ENCODE measurements at places on chromosomes 7 and 10.

- DNase-seq, result no peak
Measured at GRCh38 chr7:49845626-49846025, 72.2 kb downstream of the VWC2 start.

GRCh38 chr7:132145466-132145865, 430.8 kb downstream of the PLXNA4 start:
- DNase-seq, result no peak

- DNase-seq, result no peak
Measured at GRCh38 chr7:82359426-82359825, 84.2 kb downstream of the CACNA2D1 start.

- DNase-seq, result no peak
Measured at GRCh38 chr10:96681524-96681923, 38.8 kb downstream of the PIK3AP1 start.

GRCh38 chr7:143499743-143500348, 22.2 kb downstream of the TAS2R41 start:
- DNase-seq, result no peak

- DNase-seq, result no peak
Measured at GRCh38 chr10:11527068-11527467, 84.4 kb downstream of the USP6NL start.

GRCh38 chr7:109049366-109049765, 479.7 kb downstream of the DNAJB9 start:
- no peak for DNase-seq

GRCh38 chr7:102320601-102321350, 34.1 kb downstream of the SH2B2 start:
- DNase-seq, result no peak

DNA sequence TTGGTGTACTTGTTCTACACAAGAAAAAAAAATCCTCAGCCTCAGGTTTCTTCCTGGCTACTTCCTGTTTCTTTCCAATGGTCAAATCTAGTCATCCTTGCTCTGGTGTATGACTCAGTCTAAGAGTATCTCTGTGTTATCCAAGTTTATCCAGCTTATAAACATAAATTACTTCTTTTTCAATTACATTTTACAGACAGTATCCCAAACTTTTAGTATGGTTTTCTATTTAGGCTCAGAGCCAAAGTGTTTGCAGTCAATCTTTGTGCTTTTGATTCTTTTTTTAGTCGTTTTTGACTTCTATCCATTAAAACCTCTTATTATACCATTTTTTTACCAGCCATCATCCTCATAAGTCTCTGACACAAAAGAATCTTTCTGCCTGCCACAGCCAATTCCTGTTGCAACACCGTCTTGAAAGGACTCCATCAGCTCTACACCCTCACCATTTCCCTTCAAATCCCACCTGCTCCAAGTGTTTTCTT, 294.6 kb downstream of the PTEN start:
- DNase-seq, result no peak

DNA sequence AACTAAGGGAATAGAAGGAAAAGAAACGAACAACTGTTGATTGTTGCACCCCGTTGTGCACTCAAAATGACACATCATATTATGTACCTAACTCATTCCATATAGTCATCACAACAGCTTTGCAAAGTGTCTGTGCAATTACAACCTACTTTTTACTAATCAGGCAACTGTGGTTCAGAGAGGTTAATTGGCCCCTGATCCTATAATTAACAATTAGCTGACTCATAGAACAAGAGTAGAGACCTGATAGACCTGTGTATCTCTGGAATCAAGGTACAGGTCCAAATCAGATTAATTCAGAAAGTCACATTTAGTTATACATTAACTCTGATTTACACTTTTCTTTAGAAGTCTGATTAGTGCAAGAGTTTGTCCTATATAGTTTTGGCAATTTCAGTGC, 122.5 kb upstream of the CDK13 start:
- DNase-seq, result no peak

- DNase-seq, result no peak
Measured at GRCh38 chr10:18196806-18197550, 56.8 kb downstream of the CACNB2 start.

- no peak for DNase-seq
Measured at GRCh38 chr10:102241032-102241443, 274 bp downstream of the PITX3 start.

GRCh38 chr7:17493446-17493845, 195.0 kb downstream of the AHR start:
- no peak for DNase-seq

GRCh38 chr10:78258323-78259030, 224.8 kb downstream of the RPS24 start:
- DNase-seq, result no peak

- no peak for DNase-seq
Measured at GRCh38 chr7:117068511-117069145, 115.3 kb downstream of the ST7 start.

DNA sequence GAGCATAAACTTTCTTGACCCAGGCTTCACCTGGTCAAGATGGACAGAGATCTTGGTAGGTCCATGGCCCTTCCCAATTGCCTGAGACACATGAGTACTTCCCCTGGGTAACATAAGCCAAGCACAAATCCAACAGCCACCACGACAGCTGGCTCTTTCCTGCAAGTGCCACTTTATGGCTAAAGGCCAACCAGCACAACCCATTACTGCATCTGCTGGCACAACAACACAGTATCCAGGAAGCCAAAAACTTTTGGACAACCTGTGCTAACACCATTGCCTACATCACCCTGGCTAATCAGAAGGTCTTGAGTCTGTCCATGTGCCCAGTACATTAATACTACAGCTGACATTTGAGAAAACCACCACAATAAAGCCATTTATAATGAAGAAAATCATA, 548.0 kb upstream of the SEMA3D start:
- DNase-seq, result no peak

DNA sequence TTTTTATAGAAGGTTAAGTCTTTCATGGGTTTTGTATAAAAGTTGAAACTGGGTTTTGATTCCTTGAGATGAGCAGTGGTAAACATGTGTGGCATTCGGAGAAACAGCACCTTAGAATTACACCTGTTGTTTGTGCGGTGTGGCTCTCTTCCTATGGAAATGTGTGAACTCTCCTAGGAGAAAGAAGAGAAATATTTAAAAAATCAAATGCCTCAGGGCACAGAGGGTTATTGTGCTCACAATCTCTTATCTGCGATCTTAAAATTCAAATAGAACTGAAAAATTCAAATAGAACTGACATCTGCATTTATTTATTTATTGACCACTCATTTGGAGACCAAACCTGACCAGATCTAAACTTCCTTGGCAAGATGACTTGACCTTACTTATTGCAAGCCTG, 18.1 kb upstream of the NRP1 start:
- DNase-seq, result no peak

DNA sequence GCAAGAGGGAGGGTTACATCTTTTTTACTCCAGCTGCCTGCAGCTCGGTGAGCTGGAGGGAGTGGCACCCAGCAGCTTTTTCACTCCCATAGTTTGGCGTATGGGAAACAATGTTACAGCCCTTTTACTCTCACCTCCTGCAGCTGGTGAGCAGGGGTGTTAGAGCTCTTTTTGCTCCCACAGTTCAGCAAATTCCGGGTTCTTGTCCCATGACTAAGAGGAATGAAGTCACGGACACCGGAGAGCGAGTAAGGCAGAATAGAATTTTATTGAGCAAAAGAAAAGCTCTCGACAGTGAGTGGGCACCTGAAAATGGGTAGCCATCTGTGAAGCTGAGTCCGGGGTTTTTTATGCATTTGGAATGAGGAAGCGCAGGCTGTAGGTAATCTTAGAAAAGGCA, 446.6 kb downstream of the GFRA1 start:
- no peak for DNase-seq

- no peak for DNase-seq
Measured at GRCh38 chr10:11488126-11488525, 123.3 kb downstream of the USP6NL start.

DNA sequence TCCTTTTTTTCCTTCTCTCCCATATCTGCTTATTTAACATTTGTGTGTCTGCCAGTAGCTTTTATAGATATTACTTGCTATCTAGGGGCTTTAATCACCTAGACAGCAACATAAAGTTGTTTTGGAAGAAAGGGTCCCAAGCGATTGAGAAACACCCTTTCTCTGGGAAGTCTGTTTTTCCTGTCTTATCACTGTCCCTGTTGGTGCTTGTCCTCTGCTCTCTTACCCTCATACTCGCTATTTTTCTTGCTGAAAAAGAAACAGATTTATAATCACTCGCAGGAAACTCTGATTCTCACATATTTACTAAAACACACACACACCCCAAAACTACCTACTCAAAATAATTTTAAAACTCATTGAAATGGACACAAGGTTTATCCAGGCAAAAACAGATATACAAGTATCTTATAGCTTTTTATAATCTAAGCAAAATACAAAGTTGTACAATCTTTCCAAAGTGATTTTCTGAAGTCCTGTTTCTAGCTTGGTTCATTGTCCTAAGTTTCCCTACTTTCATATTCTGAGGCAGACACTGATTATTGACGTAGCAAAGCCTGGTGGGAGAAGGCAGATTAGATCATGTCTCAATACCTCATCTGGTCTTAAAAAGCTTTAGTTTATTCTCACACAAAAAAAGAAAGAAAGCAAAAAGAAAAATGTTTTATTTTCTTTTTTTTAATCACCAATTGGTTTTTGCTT, 157.3 kb downstream of the CACNA2D1 start:
- DNase-seq, result no peak

GRCh38 chr10:6173203-6173602, 29.5 kb upstream of the PFKFB3 start:
- DNase-seq, result no peak

GRCh38 chr10:34780818-34781380, 34.2 kb downstream of the PARD3 start:
- no peak for DNase-seq

DNA sequence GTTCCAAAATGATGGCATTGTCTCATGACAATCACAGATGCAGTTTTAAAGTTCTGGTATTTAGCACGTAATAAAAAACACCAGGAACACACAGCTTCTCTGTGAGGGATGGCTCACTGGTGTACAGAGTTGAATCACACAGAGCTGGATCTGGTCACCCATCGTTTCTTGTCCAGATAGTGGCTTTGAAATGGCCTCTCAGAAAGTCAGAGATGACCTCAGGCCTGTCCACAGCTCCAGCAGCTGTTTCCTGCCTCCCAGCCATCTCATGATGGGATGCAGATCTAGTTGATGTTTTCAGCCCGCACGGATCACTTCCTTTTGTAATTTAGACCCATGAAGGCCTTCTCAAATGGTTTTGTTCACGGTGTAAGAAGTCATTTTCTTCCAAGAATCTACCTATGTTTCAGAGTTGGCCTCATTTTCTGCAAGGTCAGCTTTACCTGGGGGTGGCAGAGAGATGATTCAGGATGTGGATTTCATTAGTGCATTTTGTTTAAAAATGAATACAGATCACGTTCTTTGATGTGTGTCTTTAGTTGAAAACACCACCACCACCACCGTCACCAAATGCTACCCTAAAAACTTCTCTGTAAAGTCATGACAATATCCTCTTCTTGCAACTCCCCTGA, 166.2 kb downstream of the SNX10 start:
- no peak for DNase-seq

DNA sequence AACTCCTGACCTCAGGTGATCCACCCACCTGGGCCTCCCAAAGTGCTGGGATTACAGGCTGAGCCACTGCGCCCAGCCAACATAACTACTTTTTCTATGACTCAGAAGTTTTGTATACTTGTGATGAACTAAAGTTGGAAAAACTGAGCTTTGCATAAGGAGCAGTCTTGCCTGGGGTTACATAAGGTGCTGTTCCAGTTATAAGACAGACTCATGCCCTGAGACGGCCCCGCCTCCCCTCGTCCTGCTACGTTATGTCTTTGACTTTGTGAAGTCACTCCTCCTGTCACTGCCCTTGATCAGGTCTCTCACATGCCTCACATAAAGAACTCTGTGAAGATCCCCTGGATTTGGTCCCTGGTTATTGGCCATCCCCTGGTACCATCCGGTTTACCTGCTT, 40.4 kb upstream of the OPN4 start:
- DNase-seq, result no peak

DNA sequence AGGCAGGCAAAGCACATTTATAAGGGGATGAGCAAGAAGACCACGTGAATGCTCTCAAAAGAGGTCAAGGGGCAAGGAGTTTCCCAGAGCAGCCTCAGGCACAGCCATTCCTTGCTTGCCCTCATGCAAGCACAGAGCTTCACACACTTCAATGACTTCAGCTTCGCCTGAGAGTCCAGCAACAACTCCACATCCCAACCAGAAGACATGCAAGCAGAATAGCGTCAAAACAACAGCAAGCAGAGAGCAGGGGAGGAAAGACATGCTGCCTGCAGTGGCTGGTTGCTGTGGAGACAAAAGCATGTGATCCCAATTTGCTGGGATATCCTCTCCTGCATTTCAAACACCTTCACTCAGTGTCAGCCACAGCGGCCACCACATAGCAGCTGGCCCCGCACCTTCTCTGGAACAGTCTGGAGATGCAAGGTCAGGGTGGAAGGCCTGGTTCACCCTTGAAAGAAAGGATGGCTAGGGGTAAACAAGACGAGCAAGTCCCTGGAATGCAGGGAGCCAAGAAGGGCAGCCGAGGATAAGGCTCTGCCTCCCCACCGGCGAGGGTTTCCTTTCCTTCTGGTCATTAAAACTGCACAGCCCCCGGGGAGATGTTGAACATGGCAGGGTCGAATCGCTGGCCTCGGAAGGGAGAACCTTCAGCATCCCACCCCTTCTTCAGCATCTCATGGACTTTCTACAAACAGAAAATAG, 60.2 kb upstream of the CAMK2B start:
- DNase-seq, result peak; percentile 23

GRCh38 chr7:70925411-70926115, 206.4 kb upstream of the GALNT17 start:
- DNase-seq, result peak; percentile 63

- DNase-seq, result no peak
Measured at GRCh38 chr10:117492504-117492903, 50.0 kb upstream of the EMX2 start.

GRCh38 chr10:104246976-104247375, 7.7 kb upstream of the GSTO1 start:
- DNase-seq, result no peak

DNA sequence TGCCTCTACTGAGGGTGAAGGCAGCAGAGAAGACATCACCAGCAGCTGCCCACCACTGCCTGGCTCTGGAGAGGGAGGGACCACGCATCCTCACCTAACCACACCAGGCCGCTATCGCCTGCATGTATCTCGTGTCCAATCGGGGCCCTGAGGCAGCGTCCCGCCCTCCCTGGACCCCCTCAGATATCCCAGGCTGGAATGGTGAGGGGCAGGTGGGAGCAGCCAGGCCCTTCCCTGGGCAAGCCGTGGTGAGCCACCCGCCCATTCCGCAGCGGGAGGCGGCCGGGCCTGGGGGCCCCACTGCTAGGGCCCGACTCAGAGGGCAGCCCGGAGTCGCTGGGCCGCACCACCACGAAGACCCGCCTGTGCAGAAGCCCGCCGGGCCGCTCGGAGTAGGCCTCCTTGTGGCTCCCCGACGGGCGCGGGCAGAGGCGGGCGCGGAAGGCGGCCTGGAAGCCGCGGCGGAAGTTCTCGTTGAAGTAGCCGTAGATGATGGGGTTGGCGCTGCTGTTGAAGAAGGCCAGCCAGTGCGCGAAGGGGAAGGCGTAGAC, 21.6 kb upstream of the PPA1 start:
- DNase-seq, result no peak
